ENCODE measurements at places on chromosomes 7 and 10. TPM values are rescaled to one million over a fixed set of nuclear protein-coding genes. Genes with fewer than 3 reads are reported as not detected.

Gene TECTB
- not detected for total RNA-seq

Gene SH2D4B
- 0.13 TPM for total RNA-seq

Gene STK32C
- 41.8 TPM for total RNA-seq

Gene DKK1
- 387 TPM for total RNA-seq

Gene TMEM176B
- total RNA-seq = not detected

Gene SSC4D
- total RNA-seq = 1.5 TPM

Gene NRAP
- total RNA-seq = not detected

Gene AVPI1
- total RNA-seq = 111 TPM

Gene TUBAL3
- total RNA-seq = 0.24 TPM

Gene FAM24B
- 12.1 TPM for total RNA-seq

Gene FGF8
- not detected for total RNA-seq

Gene LRGUK
- 0.48 TPM for total RNA-seq

Gene PDE1C
- 3.6 TPM for total RNA-seq

Gene NDUFB2
- total RNA-seq = 285 TPM

Gene MMP21
- not detected for total RNA-seq

Gene SP8
- not detected for total RNA-seq

Gene MRLN
- total RNA-seq = not detected

Gene MMD2
- total RNA-seq = not detected

Gene CDC14C
- total RNA-seq = not detected

Gene EGR2
- 0.38 TPM for total RNA-seq

Gene TET1
- 0.71 TPM for total RNA-seq

Gene ANKRD30A
- total RNA-seq = 0.51 TPM

Gene MINDY4
- 2.4 TPM for total RNA-seq

Gene PTER
- 18.4 TPM for total RNA-seq

Gene OR2A5
- not detected for total RNA-seq

Gene STEAP1B
- total RNA-seq = not detected
